ENCODE measurements at places on chromosomes 5 and 9.

- DNase-seq, result no peak
Observed at GRCh38 chr5:65855766-65856315, 70.5 kb upstream of the ERBIN start.

GRCh38 chr5:151781201-151781600 is 9.4 kb downstream of the G3BP1 start:
- no peak for DNase-seq

GRCh38 chr9:79390077-79390698 is 181.6 kb upstream of the TLE4 start:
- no peak for DNase-seq

DNA sequence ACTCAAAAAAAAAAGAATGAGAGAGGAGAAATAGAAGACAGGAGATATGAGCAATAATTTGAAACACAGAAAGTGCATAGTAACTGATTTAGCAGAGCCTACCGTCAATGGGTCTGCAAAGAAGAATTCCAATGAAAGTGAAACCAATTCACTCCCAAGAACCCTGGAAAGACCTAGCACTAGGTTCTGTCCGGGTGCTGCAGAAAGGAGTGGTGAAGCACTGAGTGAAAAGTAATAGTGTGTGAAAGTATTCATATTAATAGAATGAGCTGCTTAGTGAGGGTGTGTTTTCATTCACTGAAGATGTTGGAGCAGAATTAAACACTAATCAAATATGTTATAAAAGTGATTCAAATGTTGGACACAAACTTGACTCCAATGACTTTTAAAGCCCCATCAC is 51.3 kb upstream of the SLC30A5 start:
- DNase-seq, result no peak

DNA sequence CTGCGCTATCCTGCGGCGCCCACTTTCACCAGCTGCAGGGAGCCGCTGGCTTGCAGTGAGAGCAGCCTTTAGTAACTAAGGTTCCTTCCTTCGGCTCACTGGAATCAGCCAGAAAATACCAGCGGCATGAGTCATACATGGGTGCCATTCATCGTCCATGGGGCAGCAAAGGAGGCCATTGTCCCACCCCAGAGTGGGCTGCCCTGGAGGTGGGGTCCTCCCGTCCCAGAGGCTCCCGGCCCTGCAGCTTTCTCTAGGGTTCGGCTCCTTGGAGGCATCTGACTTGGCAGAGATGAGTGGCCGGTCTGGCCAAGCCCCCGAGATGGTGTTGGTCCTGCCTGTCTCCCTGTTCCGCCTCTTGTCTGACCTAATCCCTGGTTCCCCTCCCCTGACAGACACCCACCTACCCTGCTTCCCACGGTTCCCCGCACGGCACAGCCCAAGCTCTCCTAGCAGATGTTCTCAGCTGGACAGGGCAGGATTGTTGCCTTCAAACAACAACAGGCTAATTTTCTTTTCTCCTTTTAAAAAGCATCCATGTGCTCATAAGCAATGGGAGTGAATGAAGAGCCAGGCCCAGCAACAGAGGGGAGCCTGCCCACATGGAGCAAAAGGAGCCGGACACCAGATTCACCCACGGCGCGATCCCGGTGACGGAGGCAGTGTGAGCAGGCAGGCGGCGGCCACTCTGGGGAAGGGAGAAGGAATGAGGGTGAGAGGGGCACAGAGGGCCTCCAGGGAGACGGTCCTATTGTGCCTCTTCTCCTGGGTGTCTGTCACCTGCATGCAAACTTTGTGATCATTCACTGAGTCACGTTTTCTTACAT is 97.0 kb upstream of the COL5A1 start:
- no peak for DNase-seq
